ENCODE measurements at places on chromosomes 4 and X. TPM values are rescaled to one million over a fixed set of nuclear protein-coding genes. Genes with fewer than 3 reads are reported as not detected.

Gene CITED1
- total RNA-seq = not detected

- DNase-seq = peak; percentile 14
Measured at GRCh38 chr4:174764105-174764729, 64.8 kb downstream of the GLRA3 start.

Gene CSAG1
- not detected for total RNA-seq

Gene NAT8L
- total RNA-seq = 9.0 TPM

Gene WDR44
- total RNA-seq = 12.8 TPM

Gene MGARP
- 0.08 TPM for total RNA-seq

Gene IL3RA
- 9.7 TPM for total RNA-seq

Gene PAGE2
- total RNA-seq = not detected

GRCh38 chr4:37615059-37615719 lies 71.0 kb downstream of the RELL1 start:
- DNase-seq = no peak

Gene PPBP
- total RNA-seq = not detected

DNA sequence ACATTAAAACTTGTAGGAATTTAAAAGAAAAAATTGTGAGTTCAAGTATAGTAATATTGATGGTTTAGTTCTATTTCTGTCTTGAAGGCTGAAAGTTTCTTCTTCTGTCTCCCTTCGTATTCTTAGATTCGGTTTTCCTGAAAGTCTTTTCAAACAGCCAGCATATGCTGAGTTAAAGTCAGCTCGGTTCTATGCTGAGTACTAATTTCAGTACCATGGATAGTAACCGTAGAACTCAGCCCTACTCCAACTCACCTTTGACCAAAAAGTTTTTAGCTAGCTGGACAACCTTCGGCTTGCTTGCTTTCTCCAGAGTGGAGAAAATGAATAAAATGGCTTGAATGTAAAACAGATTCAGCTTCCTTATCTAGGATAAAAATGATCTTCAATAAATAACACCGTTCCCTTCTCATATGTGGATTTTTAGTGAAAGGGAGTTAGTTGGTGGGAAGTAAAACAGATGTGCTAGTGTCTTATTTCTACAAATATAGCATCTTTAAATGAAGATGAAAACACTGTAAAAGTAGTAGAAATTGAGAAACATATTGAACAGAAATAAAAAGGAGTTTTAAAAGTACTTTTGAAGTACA lies 5.2 kb downstream of the POU4F2 start:
- peak; percentile 12 for DNase-seq

Gene DGKK
- total RNA-seq = not detected

DNA sequence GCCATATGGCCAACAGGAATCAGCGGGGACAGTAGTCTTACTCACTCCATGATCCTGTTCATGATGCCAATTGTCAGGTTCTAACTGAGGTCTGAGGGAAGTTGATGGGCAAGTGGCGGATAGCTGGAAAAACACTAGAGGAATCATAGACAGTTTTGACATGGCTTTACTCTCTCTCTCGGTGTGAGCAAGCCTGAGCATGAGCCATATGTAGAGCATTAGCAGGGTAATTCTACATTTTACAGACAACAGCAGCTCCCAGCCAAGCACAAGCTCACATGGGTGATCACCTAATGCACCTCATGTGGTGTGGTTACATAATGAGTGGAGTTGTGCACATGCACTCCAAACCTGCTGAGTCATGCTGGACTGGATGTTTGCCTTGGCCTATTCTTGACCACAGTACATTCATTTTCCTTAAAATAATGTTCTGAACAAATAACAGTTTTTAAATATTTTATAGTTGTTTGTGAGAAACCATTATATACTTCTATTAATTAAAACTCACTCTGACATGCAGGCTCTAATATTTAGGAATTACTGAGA lies 429.2 kb downstream of the GPAT3 start:
- no peak for DNase-seq

DNA sequence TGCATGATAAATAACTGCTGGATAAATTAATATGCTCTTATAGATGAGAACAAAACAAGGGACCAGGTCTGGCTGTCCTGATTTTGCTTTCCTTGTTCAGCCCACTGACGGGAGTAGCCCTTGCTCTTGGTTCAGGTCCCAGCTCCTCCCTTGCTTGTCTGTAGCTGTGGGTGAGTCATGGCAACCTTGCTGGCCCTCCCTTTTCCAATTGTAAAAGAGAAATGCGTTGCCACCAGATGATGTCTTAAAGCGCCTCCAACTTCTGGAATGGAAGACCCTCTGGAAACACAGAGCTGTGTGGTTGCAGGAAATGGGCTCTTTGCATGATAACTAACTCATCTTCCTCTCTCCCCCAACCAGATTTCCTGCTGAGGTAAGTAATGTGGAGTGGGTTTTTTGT lies 171.4 kb downstream of the AASDH start:
- no peak for DNase-seq

DNA sequence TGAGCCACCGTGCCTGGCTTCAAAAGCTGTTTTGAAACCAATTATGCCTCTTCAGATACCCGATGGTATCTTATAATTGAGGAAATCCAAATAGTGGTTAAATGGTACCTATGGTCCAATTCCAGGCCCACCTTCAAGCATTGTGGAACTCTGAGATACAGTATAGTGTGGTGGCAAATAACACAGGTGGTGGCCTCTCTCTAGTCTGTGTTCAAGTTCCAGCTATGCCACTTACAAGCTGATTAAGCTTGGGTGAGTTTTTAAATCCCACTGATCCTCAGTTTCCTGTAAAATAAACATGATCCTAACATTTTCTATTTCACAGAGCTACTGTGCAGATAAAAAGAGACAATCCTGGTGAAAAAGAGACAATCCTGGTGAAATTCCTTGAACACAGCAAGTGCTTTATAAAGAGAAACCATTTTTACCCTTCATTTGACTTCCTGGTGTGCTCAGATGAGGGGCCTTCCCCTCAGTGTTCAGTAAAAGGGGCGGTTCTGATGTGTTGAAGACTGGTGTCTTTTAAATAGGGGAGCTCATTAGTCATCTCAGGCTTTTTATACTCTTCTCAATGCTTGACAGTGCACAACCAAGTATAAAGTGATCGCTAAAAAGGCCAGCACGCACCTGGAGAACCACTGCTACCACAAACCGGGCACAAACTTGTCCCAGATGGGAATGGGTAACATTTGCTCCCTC lies 30.8 kb upstream of the CD40LG start:
- DNase-seq = no peak

Gene FAM156B
- total RNA-seq = 18.6 TPM
